ENCODE measurements at places on chromosomes 5 and 9.
A peak's percentile ranks its signal among the peaks of the same experiment; 100 is the strongest.

- DNase-seq, result no peak
These were observed 55.7 kb downstream of the NR3C1 start for GRCh38 chr5:143347698-143348344.

DNA sequence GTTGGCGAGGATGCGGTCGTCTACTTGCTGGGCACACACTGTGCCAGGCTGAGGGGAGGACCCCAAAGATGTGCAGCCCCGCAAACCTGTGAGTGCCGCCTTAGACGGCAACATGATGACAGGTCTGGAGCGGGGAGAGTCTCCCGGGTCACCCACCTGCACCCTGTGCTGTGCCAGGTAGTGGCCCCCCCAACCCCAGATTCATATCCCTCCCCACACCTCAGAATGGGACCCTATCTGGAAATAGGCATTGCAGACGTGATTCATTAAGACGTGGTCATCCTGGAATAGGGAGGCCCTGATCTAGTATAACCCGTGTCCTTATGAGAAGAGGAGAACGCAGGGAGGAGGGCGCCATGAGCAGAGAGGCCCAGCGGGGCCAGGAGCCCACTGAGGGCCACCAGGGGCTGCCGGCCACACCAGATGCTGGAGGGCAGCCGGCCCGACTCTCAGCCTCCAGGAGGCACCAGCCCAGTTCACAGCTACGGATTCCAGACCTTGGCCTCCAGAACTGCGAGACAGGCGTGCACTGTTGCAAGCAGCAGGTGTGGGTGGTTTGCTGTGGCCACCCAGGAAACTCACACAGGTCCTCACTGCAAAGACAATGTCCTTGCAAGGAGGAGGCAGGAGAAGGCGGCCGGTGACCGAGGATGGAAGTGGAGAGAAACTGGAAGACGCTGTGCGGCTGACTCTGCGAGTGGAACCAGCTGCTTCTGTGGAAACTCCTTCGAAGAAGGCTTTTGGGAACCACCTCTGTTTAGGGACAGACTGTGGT is 131.9 kb upstream of the LPCAT1 start:
- DNase-seq, result no peak

GRCh38 chr9:133141833-133142595 is 21.0 kb upstream of the RALGDS start:
- DNase-seq, result no peak

DNA sequence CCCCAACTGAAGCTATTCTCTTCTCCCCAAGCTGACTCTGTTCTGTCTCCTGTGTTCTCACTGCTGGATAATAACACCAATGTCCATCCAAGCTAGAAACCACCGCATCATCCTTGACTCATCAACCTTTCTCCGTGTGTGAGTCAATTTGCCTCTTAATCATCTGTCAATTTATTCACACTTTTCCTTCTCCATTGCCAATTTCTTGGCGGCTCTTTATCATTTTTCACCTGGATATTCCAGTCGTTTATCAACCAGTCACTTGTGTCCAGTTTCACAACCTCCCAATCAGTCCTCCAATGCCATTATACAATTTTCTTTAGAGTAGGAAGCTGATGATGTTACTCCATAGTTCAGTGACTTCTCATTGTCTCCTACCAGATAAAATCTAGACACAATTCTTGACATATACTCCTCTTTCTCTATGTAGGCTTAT is 45.4 kb upstream of the LIFR start:
- peak; percentile 59 for DNase-seq

DNA sequence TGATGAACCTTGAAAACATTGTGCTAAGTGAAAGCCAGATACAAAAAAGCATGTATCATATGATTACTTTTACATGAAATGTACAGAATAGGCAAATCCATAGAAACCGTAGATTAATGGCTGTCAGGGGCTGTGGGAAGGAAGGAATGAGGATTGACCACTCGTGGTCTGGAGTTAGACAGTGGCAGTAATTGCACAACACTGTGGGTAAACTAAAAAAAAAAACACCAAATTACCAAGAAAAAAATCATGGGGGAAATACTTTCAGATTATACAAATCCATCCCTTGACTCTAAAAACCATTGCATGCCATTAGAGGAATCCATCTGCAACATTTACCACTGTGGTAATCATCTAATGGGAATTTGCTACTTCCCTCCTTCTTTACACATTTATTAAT is 140.0 kb downstream of the SIL1 start:
- DNase-seq, result peak; percentile 92

DNA sequence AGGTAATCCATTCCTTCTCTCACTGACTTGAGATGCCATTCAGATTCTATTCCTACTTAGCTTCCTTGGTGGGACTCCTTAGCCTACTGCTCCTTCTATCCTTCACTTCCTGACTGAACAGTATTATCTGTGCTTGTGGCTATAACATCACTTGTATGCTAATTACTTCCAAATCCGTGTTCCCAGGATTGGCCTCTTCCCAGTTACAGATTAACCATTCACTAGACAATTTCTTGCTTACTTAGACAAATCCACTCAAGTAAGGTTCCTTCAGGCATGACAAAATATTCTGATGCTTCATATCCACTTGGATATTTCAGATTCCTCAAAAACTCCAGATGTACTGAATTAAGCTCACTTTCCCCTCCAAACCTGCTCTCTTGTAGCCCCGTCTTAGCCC is 18.3 kb downstream of the LIFR start:
- DNase-seq, result no peak

DNA sequence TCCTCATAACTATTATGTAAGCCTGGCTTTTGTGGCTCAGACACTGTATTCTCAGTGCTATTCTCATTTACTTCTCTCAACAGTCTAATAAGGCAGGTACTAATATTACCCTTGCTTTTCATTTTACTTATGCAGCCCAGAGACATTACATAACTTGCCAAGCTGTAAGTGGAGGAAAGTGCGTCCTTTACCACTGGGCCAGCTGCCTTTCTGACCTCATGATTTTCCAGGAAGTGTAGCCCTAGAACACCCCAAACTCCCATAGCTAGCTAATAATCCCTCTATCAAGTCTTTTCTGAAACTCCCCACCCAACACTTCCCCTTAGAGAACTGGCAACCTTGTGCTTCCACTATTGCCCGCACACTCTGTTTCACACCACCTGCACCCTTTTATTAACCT is 192.9 kb upstream of the HMHB1 start:
- DNase-seq, result no peak

DNA sequence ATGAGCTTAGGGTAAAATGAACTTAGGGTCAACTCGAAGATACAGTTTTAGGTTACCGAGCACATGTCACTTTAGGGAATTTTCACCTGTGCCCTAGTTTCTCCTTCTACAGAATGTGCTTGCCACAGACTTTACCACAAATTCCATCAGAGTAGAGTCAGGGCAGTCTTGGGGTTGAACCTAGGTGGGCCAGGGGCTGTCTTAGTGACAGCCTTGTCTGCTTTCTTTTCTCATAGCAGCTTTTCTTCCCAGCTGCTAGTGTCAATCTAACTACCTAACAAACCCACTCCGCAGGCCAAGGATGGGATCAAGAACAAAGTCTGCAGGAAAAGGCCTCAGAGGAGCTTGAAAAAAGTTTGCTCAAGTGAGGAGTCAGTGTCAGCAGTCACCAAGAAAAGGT is 458.1 kb upstream of the CDH18 start:
- DNase-seq, result peak; percentile 0

- DNase-seq, result peak; percentile 26
These were observed 369.5 kb downstream of the TMEM167A start for GRCh38 chr5:82707741-82708140.

- DNase-seq, result no peak
These were observed 57.5 kb upstream of the ICE1 start for GRCh38 chr5:5364932-5365331.

DNA sequence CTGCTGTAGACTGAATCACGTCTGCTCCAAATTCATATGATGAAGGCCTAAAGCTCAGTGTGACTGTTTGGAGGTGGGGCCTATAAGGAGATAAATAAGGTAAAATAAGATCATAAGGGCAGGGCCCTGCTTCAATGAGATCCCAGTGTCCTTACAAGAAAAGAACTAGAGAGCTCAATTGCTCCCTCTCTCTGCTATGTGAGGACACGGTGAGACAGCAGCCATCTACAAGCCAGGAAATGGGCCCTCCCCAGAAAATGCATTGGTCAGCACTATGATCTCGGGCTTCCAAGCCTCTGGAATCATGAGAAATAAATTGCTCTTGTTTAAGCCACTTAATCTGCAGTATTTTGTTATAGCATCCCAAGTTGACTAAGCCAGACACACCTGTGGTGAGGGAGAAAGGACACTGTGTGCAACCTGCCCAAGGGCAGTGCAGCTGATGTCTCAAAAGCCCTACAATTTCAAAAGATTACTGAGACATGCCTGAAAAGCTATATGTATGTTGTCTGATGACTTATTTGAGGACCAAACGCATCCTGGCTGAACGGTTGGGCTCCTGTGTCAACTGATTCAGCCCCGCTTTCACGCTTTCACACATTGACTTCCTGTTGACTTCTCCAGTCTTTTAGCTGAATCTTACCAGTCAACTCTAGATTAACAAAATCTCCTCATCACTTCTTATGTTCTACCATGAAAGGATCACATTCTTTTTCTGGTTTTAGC is 13.2 kb downstream of the GZMK start:
- no peak for DNase-seq

DNA sequence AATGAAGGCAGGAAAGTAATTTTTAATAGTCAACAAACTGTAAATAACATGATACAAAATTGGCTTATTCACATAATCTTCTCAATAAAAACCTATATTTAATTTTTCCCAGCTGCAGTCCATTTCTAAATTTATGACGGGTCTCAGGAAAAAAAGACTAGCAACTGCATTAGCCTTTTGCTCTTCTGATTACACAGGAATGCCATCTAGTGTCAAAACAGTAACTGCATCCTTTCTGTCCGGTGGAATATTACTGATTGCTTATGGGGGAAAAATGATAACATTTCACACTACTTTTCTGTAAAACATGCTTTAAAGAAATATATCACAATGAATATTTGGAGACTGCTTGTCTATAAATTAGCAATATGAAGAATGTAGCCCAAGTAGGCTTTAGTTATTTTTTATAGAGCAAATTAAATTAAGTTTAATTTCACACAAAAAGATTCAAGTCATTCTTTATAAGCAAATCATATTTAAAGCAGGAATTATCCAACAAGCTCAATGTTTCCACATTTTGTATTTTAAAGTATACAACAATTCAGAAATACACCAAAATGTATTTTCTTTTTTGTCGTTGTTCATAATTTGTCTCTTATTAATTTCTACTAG is 534.7 kb downstream of the CDH10 start:
- peak; percentile 51 for DNase-seq

- peak; percentile 64 for DNase-seq
These were observed 84.5 kb downstream of the RFX3 start for GRCh38 chr9:3441197-3441816.

GRCh38 chr9:89781838-89782540 is 177.2 kb downstream of the GADD45G start:
- no peak for DNase-seq

DNA sequence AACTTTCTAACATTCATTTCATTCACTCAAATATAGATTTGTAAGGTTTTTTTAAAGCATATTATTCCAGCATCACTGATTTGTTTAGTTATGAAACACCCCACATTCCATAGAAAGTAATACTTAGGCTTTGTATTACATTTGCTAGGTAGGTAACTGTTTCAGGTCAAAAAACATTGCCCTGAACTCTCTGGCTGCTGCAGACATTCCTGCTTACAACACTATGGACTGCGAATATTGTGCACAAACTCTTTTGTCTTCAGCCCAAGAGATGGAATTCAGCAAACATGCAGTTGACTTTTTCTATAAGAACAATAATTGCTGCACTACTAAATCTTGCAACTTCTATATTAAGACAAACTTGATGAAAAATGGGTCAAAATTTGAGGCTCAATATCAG is 301.0 kb downstream of the ARL15 start:
- DNase-seq, result no peak

GRCh38 chr9:89778100-89779090 is 173.6 kb downstream of the GADD45G start:
- peak; percentile 74 for DNase-seq

DNA sequence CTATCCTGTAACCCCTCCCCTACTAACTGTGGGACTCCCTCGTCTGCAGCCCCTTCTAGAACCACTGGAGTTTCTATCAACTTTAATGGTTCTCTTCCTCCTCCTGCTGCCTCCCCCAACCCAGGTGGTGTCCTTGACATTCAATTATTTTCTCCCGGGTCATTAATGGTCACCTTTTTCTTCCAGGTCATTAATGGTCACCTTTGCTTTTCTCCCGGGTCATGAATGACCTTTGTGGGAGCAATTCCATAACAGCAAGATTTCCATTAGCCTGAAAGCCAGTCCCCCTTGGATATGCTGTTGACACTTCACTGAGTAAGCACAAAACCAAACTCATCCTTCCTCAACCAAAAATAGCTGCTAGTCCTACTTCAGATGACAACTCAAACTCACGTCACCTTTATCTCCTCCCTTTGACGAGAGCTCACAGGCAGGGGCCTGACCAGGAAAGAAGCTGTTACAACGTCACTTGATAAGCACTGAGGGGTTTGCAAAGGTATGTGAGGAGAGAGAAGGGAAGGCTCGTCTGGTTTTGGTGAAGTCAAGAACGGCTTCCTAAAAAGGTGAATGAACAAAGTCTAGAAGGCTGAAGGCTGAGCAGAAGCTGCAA is 10.9 kb downstream of the CCDC127 start:
- DNase-seq, result no peak

DNA sequence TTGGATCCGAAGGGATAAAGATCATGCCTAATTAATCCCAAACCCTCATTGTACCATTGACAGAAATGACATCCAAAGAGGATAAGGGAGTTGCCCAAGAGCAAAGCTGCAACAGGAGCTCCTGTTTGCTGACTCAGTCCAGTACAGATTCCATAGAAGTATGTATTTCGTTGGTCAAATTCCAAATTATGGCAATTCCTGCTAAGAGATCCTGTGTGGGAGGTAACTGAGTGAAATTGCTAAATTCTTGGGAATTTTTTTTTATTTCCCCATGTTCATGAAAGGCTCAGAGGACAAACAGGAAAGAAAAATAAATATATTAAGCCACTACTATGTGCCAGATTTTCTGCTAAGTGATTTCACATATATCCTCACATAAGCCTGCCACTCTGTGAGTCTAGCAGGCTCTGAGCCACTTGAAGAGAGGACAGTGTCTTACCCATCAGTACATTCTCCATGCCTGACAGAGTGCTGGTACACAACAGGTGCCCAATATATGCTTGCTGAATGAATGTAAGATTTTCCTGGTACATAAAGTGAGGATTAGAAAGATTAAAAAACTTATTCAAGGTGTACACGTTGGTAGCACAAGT is 132.7 kb downstream of the GLIS3 start:
- peak; percentile 94 for DNase-seq

GRCh38 chr5:142275496-142275895 is 49.3 kb downstream of the SPRY4 start:
- DNase-seq, result no peak

DNA sequence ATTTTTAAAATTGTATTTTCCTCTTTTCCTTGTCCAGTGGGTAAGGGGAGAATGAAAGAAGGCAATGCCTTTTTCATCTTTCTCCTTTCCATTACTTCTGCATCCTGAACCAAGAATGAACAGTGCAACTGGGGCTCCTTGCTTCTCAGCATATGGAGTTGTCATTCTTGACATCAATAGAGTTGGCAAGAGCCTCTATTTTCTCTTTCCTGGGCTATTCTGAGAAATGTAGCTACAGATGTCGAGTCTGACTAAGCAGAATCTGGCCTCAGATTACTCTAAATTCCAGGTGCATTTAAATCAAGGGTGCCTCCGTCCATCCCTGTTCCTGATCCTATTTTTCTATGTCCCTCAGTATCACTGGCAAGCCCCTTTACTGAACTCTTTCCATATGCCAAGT is 244.8 kb downstream of the GLIS3 start:
- no peak for DNase-seq
